ENCODE measurements at places on chromosomes 4 and X.

GRCh38 chr4:1994938-1995337, 13.8 kb downstream of the NELFA start:
- no peak for DNase-seq

DNA sequence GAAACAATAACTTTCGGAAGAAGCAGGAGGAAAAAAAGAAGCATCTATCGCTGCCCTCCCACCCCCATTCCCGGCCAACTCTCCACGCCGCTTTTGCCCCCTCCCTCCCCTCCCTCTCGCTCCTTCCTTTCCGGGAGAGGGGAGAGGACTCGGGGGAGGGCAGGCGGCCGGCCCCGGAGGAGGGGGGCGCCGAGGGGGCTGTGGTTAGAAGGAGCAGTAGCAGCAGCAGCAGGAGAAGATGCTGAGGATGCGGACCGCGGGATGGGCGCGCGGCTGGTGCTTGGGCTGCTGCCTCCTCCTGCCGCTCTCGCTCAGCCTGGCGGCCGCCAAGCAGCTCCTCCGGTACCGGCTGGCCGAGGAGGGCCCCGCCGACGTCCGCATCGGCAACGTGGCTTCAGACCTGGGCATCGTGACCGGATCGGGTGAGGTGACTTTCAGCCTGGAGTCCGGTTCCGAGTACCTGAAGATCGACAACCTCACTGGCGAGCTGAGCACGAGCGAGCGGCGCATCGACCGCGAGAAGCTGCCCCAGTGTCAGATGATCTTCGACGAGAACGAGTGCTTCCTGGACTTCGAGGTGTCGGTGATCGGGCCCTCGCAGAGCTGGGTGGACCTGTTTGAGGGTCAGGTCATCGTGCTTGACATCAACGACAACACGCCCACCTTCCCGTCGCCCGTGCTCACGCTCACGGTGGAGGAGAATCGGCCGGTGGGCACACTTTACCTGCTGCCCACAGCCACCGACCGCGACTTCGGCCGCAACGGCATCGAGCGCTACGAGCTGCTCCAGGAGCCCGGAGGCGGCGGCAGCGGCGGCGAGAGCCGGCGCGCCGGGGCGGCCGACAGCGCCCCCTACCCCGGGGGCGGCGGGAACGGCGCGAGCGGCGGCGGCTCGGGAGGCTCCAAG, 1.3 kb downstream of the PCDH7 start:
- DNase-seq: no peak

- DNase-seq: no peak
Measured at GRCh38 chr4:125951261-125951887, 636.6 kb downstream of the FAT4 start.

DNA sequence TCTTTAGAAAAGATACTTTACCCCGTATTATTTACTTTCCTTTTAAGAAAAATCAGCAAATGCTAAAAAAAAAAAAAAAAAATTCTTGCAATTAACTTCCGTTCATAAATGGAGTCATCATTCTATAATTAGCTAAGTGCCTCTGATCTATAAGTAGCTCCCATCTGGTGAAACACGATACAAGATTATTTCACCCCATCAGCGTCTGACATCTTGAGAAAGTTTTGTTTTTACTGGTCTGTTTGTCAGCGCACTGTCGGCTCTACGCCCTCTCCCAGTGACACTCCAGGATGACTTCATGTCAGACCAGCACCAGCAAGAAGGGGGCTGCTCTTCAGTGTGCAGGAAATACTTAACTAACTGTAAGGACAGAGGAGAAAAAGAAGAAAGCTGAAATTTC, 108.3 kb downstream of the AFAP1 start:
- DNase-seq: no peak

DNA sequence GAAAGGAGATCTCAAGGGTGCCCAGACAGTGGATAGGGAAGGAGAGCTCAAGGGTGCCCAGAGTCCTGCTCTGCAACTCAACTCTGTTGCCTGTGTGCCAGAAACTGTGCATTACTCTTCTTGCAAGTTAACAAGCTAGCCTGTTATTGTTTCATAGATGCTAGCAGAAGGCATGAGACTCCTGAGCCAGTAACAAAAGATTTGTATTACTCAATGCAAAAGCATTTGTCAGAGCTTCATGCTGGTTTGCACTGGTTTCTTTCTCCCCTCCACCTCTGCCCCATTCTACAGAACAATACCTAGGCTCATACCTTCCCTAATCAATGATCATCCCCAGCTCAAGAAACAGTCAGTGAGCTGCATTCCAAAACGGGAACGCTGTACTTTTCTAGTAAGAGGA, 124.5 kb upstream of the NEIL3 start:
- no peak for DNase-seq

DNA sequence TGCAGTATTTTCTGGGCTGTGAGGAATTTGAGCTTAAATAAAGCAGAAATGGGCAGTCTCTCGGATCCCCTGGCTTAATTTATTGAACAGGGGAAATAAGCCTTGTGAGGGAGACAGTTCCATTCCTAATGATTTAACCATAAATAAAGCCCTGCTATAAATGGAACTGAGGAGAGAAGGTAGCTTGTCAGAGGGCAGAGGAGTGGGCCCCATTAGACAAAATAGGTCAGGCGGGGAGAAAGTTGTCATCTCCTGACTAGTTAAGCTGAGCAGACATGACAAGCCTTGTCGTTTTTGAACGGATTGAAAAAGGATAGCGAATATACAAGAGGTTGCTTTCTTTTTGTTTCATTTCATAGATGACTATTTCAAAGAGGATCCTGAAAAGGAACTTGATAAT, 39.3 kb downstream of the SMPX start:
- DNase-seq: no peak

- DNase-seq: no peak
Measured at GRCh38 chr4:165443276-165443675, 64.5 kb downstream of the CPE start.

- DNase-seq: no peak
Measured at GRCh38 chr4:28548594-28548993, 1688.0 kb downstream of the STIM2 start.

DNA sequence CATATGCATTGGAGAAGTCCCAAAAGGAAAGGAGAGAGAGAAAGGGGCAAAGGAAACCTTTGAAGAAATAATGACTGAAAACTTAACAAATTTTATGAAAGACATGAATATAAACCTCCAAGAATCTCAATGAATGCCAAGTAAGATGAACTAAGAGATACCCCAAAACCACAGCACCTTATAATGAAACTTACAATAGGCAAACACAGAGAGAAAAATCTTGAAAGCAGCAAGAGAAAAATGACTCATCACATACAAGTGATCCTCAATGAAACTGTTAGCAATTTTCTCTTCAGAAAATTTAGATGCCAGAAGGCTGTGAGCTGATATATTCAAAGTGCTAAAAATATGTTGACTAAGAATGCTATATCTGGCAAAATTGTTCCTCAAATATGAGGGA, 10.1 kb downstream of the SMIM10L2A start:
- DNase-seq: no peak
